ENCODE measurements at places on chromosomes 2 and 18. TPM values are rescaled to one million over a fixed set of nuclear protein-coding genes. Genes with fewer than 3 reads are reported as not detected.
A peak's percentile ranks its signal among the peaks of the same experiment; 100 is the strongest.

DNA sequence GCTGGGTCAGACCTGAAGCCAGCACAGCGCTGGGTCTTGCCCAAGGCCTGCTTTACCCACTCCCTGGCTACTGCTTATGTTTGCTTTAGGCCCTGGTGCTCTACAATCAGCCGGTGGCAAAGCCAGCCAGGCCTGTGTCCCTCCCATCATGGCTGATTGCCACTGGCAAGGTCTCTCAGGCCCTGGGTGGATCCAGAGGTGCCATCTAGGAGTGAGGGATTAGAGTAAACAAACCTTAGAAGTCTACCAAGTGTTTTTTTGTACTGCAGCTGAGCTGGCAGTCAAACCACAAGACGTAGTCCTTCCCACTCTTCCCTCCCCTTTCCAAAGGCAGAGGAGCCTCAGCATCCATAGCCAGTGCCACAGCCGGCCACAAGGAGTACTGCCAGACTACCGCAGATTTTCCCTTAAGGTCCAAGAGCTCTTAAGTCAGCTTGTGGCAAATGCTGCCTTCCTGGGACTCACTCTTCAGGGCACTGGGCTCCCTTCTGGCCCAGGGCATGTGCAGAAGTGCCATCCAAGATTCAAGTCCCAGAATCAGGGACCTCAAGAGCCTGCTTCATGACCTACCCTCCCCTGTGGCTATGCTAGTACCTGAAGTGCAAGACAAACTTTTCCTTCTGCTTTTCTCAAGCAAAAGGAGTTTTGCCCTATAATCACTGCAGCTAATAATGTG is 20.0 kb downstream of the IL1RL2 start:
- no peaks in the 10 kb centered on the region for H3K27me3 ChIP-seq
- H3K36me3 ChIP-seq, result peaks cover 2% of the 10 kb centered on the region
- no peak for DNase-seq
- no peak overlapping the region for H3K27ac ChIP-seq
- no peaks in the 10 kb centered on the region for H3K4me1 ChIP-seq
- no peak overlapping the region for H3K4me3 ChIP-seq

- no peaks in the 10 kb centered on the region for H3K27me3 ChIP-seq
- peak overlapping the region; percentile 89 for H3K27ac ChIP-seq
- peaks cover 62% of the 10 kb centered on the region for H3K4me1 ChIP-seq
- H3K4me3 ChIP-seq, result peak overlapping the region; percentile 26
Observed at GRCh38 chr2:96340493-96341414, 5.2 kb downstream of the NCAPH start.

NYAP2 gene
- total RNA-seq, result not detected

SLC23A3 gene
- 1.2 TPM for total RNA-seq

CKAP2L gene
- total RNA-seq, result 38.4 TPM

ADD2 gene
- total RNA-seq, result 26.9 TPM

ITPRIPL1 gene
- 28.4 TPM for total RNA-seq

GRCh38 chr2:218218268-218219185 is 1.5 kb downstream of the ARPC2 start:
- H3K4me3 ChIP-seq, result peak overlapping the region; percentile 81
- H3K36me3 ChIP-seq, result peaks cover 56% of the 10 kb centered on the region
- DNase-seq, result peak; percentile 55
- peaks cover 51% of the 10 kb centered on the region for H3K4me1 ChIP-seq

GRCh38 chr2:29222381-29223179 is 107.4 kb downstream of the CLIP4 start:
- no peak overlapping the region for H3K27ac ChIP-seq
- peaks cover 3% of the 10 kb centered on the region for H3K27me3 ChIP-seq
- H3K36me3 ChIP-seq, result no peaks in the 10 kb centered on the region
- DNase-seq, result no peak
- H3K4me1 ChIP-seq, result no peaks in the 10 kb centered on the region
- no peak overlapping the region for H3K4me3 ChIP-seq

REG3G gene
- total RNA-seq, result not detected

GRCh38 chr2:125371867-125372266 is 1284.1 kb upstream of the GYPC start:
- no peak overlapping the region for H3K4me3 ChIP-seq
- DNase-seq, result no peak
- H3K27me3 ChIP-seq, result no peaks in the 10 kb centered on the region
- no peaks in the 10 kb centered on the region for H3K4me1 ChIP-seq

SPC25 gene
- total RNA-seq, result 33.7 TPM

KYNU gene
- total RNA-seq, result not detected

Measured in activated CD4-positive, alpha-beta T cell treated with anti-CD3 and anti-CD28 coated beads for 36 hours (primary cell).